ENCODE measurements at places on chromosomes 3 and 15.
A peak's percentile ranks its signal among the peaks of the same experiment; 100 is the strongest.

GRCh38 chr15:77026501-77027110, 31.7 kb downstream of the PSTPIP1 start:
- H3K4me3 ChIP-seq, result no peak overlapping the region
- no peak overlapping the region for H3K27ac ChIP-seq
- H3K4me1 ChIP-seq, result peaks cover 13% of the 10 kb centered on the region
- H3K27me3 ChIP-seq, result no peaks in the 10 kb centered on the region

- no peak overlapping the region for H3K4me3 ChIP-seq
- H3K27ac ChIP-seq, result no peak overlapping the region
- no peaks in the 10 kb centered on the region for H3K36me3 ChIP-seq
These were observed 69.8 kb downstream of the HES1 start for GRCh38 chr3:194205675-194206133.

DNA sequence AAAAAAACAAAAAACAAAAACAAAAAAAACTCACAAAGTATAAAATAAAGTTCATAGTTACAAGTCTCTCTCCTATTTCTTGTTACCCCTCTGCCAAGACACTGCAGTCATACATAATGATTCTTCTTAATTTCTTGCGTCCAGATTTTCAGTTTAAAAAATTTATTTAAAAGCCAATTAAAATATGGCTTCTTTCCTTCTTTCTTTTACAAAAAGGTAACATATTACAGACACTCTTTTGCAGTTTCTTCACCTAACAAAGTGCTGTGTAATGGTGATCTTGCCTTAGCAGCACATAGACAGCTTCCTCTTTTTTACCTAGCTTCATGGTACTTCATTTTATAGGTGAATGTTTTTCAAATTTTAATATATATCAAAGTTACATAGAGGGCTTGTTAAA, 136.1 kb upstream of the SGO1 start:
- no peak overlapping the region for H3K27ac ChIP-seq
- DNase-seq, result no peak
- H3K27me3 ChIP-seq, result no peaks in the 10 kb centered on the region
- H3K4me1 ChIP-seq, result peaks cover 3% of the 10 kb centered on the region
- no peak overlapping the region for H3K4me3 ChIP-seq
- H3K36me3 ChIP-seq, result no peaks in the 10 kb centered on the region

GRCh38 chr3:191727338-191727737, 266.4 kb downstream of the PYDC2 start:
- H3K4me1 ChIP-seq, result no peaks in the 10 kb centered on the region
- H3K4me3 ChIP-seq, result no peak overlapping the region
- no peaks in the 10 kb centered on the region for H3K36me3 ChIP-seq
- no peak overlapping the region for H3K27ac ChIP-seq
- no peaks in the 10 kb centered on the region for H3K27me3 ChIP-seq
- no peak for DNase-seq

GRCh38 chr3:49500732-49501609, 30.9 kb downstream of the DAG1 start:
- no peak overlapping the region for H3K4me3 ChIP-seq
- H3K27me3 ChIP-seq, result no peaks in the 10 kb centered on the region
- H3K36me3 ChIP-seq, result no peaks in the 10 kb centered on the region
- peak overlapping the region; percentile 80 for H3K27ac ChIP-seq
- H3K4me1 ChIP-seq, result peaks cover 10% of the 10 kb centered on the region

- H3K27ac ChIP-seq, result no peak overlapping the region
- no peak for DNase-seq
- H3K4me1 ChIP-seq, result no peaks in the 10 kb centered on the region
- H3K4me3 ChIP-seq, result no peak overlapping the region
These were observed 122.6 kb downstream of the CNTN3 start for GRCh38 chr3:74491874-74492273.

DNA sequence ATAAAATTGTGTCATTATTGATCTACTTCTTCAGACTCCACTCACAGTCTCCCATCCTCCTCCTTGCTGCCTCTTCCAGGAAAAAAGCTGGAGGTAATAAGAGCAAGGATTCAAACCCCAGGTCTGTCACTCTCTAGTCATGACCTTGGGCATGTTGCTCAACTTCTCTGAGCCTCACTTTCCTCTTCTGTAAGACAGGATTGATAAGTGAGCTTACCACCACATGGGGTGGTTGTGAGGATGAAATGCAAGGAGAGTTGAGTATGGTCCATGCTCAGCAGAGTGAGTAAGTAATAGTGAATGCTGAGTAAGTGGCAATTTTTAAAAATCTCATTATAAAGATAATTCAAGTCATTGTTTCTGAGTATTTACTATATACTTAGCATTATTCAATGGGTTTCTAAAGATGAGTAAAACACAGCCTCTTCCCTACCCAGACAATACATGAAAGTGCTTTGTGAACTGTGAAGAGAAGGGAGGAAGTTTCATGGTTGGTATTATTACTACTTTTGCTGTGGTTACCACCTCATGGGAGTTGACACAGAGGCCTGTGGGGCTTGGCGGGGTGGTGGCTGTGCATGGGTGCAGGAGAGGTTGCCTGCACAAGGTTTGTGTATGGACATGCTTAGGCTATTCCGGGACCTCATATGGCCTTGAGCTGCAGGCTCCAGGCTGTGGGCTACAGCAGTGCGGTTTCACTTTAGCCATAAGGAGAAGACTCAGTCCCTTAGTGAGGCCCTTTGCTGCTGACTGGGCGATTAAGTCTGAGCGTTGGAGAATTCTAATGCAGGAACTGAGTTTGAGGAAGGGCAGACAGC, 30.0 kb downstream of the SLC6A11 start:
- DNase-seq, result no peak
- no peak overlapping the region for H3K4me3 ChIP-seq
- H3K27ac ChIP-seq, result no peak overlapping the region

DNA sequence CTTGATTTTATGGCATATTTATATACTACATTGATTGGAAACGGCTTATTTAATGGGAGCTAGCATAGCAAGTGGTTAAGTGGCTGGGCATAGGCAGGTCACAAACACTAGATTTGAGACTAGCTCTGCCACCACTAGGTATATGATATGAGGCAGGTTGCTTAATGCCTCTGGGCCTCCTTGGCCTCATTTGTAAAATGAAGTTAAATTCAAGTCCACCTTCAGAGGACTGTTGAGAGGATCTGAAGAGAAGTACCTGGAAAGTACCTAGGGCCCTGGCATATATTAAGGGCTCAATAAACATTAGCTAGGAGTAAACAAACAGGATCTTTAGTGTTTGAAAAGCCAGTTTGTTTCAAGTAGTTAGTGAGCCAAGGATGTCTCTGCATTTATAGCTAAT, 166.4 kb upstream of the FEZF2 start:
- no peaks in the 10 kb centered on the region for H3K36me3 ChIP-seq
- no peaks in the 10 kb centered on the region for H3K4me1 ChIP-seq
- no peak overlapping the region for H3K4me3 ChIP-seq
- no peaks in the 10 kb centered on the region for H3K27me3 ChIP-seq
- H3K27ac ChIP-seq, result no peak overlapping the region

- peaks cover 29% of the 10 kb centered on the region for H3K4me1 ChIP-seq
- DNase-seq, result peak; percentile 90
- no peaks in the 10 kb centered on the region for H3K27me3 ChIP-seq
- peak overlapping the region; percentile 40 for H3K4me3 ChIP-seq
- no peaks in the 10 kb centered on the region for H3K36me3 ChIP-seq
- H3K27ac ChIP-seq, result peak overlapping the region; percentile 92
These were observed 74.6 kb upstream of the LEKR1 start for GRCh38 chr3:156751461-156752025.

GRCh38 chr3:106880206-106880605, 497.0 kb upstream of the CCDC54 start:
- no peak overlapping the region for H3K27ac ChIP-seq
- no peaks in the 10 kb centered on the region for H3K4me1 ChIP-seq
- DNase-seq, result no peak
- no peaks in the 10 kb centered on the region for H3K27me3 ChIP-seq

DNA sequence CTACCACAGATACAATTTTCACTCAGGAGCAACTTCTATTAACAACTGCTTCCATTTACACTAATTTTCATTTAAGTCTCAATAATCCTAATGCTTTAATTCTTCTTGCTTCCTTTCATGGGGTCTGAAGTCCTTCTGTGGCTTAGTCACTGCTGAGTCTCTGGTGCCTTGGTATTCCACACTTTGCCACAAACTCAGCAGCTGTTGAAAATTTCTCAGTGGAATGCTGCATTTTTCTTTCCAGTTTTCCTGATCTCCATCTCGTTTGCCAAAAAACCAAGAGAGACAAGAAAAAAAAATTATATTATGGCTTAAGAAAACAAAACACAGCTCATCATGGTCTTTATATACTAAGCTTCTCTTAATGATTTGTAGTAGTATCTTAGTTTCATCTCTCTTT, 269.2 kb upstream of the AZI2 start:
- no peak overlapping the region for H3K4me3 ChIP-seq
- no peak overlapping the region for H3K27ac ChIP-seq
- no peaks in the 10 kb centered on the region for H3K36me3 ChIP-seq

DNA sequence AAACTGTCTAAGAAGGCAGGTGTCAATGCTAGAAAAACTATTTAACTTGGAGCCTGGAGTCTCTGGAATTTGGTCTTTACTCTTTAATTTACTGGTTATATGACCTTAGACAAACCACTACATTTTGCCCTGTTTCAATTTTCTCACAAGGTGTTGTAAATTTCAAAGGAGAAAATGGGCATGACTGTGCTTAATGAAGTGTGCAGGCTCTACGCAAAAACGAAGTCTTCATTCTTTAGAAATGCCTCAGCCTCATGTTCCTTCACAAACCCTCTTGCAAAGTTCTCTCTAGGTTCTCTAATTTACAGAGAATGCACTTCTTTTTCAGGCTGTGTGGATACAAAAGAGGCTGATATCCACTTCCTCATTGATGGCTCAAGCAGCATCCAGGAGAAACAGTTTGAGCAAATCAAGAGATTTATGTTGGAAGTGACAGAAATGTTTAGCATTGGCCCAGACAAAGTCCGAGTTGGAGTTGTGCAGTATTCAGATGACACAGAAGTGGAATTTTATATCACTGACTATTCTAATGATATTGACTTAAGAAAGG, 39.1 kb downstream of the COL6A5 start:
- H3K36me3 ChIP-seq, result no peaks in the 10 kb centered on the region
- H3K4me1 ChIP-seq, result peaks cover 6% of the 10 kb centered on the region
- no peak for DNase-seq

- H3K4me1 ChIP-seq, result peaks cover 41% of the 10 kb centered on the region
- H3K36me3 ChIP-seq, result no peaks in the 10 kb centered on the region
- DNase-seq, result no peak
- H3K4me3 ChIP-seq, result no peak overlapping the region
- H3K27ac ChIP-seq, result no peak overlapping the region
These were observed 84.5 kb upstream of the NMNAT3 start for GRCh38 chr3:139762302-139762701.

- DNase-seq, result no peak
- no peaks in the 10 kb centered on the region for H3K4me1 ChIP-seq
- no peaks in the 10 kb centered on the region for H3K27me3 ChIP-seq
These were observed 211.5 kb downstream of the NFKBIZ start for GRCh38 chr3:102060814-102061213.

DNA sequence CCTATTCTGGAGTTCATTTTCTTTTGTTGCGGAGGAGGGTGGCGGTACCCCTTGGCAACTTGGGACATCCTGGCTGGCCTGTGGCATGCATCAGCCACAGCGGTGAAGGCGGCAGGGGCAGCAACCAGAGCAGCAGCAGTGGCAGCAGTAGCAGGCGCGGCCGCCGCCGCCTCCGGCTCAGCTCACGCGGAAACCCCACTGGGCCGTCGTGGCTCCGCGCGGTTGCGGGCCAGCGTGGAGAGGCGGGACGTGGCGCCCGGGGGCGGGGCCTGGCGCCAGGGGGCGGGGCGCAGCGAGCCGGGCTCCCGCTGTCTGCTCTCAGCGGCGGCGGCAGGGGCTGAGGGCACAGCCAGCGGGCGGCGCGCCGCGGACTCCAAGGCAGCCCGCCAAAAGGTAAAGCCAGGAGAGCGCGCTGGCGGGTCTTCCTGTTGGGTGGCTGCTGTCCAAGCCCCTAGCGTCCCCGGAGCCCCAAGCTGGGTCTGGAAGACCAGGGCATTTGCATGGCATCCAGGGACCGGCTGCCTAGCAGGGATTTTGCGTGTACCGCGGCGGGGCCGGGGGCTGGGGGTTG, 334.4 kb upstream of the THRB start:
- H3K27ac ChIP-seq, result no peak overlapping the region
- peaks cover 39% of the 10 kb centered on the region for H3K27me3 ChIP-seq
- no peaks in the 10 kb centered on the region for H3K36me3 ChIP-seq
- no peak for DNase-seq

DNA sequence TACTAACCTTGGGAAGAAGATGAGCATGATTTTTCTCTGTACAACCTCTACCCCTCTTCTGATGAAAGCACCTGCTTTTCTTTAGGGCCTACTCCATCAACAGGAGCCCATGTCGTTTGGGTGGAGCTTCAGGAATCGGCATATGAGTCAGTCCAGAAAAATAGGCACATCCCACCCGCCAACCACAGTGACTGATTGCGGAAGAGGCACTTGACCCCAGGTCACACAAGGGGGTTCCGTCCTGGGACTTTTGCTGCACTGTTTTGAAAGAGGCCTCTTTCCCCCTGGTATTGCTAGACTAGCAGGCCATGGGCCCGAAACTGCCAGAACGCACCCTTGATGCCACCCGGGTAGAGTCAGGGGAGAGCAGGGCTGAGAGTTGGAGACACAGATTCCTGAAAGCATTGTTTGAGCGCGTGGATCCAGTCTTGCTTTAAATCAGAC, 19.3 kb upstream of the NRROS start:
- H3K27ac ChIP-seq, result no peak overlapping the region
- H3K27me3 ChIP-seq, result peaks cover 5% of the 10 kb centered on the region
- no peak overlapping the region for H3K4me3 ChIP-seq
- DNase-seq, result peak; percentile 40

DNA sequence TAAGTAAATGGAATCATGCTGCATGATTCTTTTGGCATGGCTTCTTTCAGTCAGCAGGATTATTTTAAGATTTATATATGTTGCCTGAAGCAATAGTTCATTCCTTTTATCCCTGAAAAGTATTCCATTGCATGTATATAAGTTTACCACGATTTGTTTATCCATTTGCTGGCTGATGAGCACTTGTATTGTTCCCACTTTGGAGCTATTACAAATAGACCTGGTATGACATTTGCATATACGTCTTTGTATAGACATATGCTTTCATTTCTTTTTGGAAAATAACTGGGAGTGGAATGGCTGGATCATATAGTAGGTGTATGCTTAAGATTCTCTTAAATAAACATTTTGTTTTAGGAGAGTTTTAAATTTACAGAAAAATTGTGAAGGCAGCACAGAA, 79.3 kb upstream of the CBLB start:
- no peaks in the 10 kb centered on the region for H3K36me3 ChIP-seq
- no peaks in the 10 kb centered on the region for H3K27me3 ChIP-seq
- H3K4me1 ChIP-seq, result peaks cover 9% of the 10 kb centered on the region
- H3K27ac ChIP-seq, result no peak overlapping the region
- no peak overlapping the region for H3K4me3 ChIP-seq
- no peak for DNase-seq

GRCh38 chr3:55770077-55770476, 283.0 kb upstream of the WNT5A start:
- H3K27me3 ChIP-seq, result peaks cover 5% of the 10 kb centered on the region
- no peak overlapping the region for H3K27ac ChIP-seq
- H3K4me3 ChIP-seq, result no peak overlapping the region

DNA sequence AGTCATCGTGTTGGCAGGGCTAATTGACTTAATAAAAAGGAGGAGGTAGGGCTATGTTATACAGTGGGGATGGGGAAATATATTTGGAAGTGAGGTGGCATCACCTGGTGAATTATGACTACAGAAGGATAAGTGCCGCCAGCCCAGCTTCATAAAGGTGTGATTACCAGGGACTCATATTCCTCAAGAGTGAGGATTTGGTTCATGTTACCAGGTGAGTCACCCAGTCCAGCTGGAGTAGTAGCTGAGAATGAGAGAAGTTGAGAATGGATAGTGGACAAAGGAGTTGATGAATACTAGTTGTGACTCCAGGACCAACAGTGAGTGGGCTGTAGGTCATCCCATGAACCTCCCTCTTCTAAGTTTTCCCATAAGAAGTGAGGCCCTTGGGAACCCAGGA, 143.0 kb upstream of the GALNT15 start:
- no peak overlapping the region for H3K27ac ChIP-seq
- peaks cover 28% of the 10 kb centered on the region for H3K4me1 ChIP-seq
- no peaks in the 10 kb centered on the region for H3K27me3 ChIP-seq
- no peaks in the 10 kb centered on the region for H3K36me3 ChIP-seq
- no peak overlapping the region for H3K4me3 ChIP-seq

Measured in astrocyte (in vitro differentiated cells and primary cell).